ENCODE measurements at places on chromosomes 16 and 17.
A peak's percentile ranks its signal among the peaks of the same experiment; 100 is the strongest.

DNA sequence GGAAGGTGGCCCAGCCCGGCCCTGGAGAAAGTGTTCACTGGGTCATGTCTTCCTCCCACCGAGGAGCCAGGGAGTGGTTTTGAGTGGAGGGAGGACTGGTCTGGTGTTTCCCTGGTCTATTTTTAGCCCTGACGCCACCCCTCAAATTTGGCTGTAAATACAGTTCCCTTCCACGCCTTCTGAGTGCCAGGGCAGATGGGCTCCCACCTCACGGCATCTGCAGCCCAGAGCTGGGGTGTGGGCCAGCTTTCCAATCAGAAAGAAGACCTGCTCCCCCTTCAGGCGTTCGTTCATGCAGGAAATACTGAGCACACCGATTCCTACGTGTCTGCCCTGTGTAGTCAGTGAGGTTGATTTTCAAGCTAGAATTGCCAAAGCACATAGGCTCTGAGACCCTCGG lies 53.7 kb downstream of the SNX20 start:
- peak; percentile 56 for DNase-seq

DNA sequence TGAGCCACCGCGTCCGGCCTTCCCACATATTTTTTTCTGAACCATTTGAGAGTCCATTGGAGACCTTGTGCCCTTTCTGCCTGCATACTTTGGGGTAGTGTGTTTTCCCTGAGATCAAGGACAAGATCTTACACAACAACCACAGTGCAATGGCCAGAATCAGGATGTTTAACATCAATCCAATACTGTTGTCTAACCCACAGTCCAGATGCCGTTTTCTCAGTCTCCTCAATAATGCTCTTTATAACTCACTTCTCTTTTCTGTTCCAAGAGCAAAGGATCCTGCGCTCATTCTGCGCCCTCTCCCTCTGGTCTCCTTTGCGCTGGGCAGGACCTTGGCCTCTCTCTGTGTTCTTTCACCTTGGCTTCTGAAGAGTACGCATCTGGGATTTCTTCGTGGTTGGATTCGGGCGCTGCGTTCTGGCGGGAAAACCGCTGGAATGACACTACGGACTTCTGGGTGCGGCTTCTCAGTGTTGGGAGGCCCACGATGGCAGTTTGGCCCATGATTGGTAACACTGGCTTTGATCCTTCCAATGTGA lies 16.6 kb downstream of the CBX4 start:
- DNase-seq = no peak

DNA sequence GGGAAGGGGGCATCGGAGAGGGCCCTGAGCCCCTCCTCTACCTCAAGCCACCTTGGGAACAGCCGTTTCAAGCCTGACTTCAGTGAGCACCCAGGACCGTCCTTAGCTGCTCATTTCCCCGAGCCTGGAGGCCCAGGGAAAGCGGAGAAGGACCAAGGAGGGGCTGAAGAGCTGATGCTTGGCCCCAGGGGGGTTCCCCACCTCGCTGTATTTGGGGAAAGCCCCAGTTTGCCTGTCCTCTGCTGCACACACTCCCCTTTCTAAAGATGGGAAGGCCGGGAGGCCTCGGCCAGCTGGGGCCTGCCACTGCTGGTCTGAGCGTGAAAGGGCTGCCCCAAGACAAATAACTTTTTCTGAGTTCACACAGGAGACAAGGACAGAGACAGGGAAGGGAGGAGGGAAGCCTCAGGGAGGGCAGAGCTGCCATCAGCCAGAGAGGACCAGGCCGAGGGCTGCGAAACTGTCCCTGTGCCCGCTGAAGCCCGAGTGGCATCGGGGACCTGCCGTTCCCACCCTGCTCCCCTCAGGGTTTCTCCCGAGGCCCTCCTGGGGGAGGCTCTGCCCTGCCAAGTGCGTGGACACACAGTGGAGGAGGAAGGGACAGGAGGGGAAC lies 11.6 kb downstream of the ZACN start:
- DNase-seq = no peak

- DNase-seq = no peak
These were observed 1.9 kb upstream of the CORO6 start for GRCh38 chr17:29624586-29624985.

DNA sequence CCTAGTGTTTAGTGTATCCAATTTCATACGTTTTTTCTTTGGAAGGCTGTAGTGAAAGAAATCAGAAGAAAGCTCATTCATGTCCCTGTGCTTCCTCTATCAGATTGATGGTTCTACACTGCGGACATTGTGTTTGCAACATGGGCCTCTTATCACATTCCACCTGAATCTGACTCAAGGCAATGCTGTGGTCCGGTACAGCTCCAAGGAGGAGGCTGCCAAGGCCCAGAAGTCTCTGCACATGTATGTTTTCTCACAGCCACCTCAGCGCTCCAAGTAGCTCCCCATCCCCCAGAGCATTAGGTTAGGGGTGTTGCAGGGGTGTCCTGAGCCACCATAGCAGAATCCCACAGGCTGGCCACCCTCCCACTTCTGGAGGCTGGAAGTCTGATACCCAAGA lies 25.2 kb downstream of the TMC6 start:
- DNase-seq = no peak

DNA sequence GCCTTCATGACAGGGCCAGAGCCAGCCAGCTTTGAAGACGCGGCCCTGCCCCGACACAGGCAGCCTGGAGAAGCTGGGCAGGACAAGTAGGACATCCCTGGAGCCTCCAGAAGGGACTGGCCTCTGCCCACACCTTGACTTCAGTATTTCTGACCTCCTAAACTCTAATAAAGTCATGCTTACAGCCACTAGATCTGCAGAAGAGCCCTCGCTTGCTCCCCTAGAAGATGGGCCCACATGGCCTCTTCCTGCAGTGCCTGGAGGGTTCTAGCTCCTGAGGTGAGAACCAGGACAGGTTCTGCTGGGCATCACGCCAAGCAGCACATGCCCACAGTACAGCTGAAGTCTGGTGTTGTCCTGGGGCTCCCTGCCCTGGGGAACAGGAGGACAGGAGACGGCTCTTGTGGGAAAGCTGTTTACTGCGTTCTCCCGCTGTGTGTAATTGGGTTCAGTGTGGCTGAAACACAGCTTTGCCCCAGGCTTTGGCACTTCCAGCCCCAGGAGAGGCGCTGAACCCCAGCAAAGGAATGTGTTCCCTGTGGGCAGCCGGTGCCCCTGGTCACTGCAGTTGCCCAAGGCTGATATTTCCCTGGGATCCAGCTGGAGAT lies 2.6 kb downstream of the APRT start:
- no peak for DNase-seq

- no peak for DNase-seq
These were observed 43.7 kb upstream of the GOSR1 start for GRCh38 chr17:30433514-30433913.

DNA sequence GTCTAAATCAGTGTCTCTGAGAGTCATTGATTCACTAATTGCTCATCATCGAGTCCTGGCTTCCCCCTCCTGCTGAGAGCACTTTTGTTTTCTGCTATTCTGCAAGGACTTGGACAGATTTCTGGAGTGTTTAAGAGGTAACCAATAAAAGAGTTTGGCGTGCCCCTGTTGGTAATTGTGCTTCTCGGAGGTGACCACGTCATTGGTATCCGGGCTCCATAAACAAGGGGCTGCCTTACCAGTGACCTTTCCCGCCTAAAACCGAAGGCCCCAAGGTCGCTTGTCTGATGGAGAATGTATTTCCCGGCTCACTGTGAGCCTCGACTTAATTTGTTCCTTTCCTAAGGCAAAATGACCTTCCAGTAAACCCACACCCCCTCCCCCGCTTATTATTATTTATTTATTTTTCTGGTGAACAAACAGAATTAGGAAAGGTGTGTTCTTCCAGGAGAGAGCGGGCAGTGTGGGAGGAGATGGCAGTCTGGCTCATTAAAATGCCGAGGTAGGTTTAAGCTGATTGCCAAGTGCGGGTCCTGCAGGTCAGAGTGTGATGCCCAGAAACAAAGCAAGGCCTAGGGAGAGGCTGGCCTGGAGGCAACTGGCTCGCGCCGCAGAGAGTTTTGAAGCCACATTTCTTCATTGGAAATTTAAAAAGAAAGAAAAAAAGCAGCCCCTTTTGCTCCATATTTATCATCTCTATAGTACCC lies 30.2 kb downstream of the MSI2 start:
- no peak for DNase-seq

DNA sequence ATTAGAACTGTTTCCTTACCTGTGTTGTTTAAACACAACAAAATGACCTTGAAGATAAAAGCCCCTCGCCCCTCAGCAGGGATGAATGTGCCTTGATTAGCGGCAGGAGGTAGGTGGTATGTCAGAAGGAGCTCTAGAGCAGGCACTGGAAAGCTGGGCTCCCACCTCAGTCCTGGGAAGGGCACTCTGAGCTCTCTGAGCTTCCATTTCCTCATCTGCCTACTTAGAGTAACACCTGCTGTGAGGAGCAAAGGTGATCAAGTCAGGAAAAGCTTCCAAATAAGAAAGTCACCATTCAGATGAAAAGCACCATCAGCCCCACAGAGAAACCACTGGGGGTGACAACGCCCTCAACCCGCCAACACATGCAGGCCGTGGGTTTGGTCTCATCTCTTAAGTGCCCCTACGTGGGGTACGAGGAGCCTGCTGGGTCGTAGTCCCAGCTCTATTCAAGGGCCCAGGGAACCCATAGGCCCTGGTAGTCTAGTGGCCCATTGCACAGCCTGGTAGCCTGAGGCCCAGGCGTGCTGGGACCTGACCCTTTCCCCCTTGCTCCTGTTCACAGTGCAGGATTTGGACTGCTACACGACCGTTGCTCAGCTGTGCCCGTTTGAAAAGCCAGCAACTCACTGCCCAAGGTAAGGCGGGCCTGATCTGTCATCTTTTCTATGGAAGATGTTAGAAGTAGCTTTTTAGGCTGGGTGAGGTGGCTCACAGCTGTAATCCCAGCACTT lies 57.3 kb downstream of the CRISPLD2 start:
- DNase-seq = no peak

- no peak for DNase-seq
These were observed 34.8 kb upstream of the CPHXL start for GRCh38 chr16:75761108-75761507.

DNA sequence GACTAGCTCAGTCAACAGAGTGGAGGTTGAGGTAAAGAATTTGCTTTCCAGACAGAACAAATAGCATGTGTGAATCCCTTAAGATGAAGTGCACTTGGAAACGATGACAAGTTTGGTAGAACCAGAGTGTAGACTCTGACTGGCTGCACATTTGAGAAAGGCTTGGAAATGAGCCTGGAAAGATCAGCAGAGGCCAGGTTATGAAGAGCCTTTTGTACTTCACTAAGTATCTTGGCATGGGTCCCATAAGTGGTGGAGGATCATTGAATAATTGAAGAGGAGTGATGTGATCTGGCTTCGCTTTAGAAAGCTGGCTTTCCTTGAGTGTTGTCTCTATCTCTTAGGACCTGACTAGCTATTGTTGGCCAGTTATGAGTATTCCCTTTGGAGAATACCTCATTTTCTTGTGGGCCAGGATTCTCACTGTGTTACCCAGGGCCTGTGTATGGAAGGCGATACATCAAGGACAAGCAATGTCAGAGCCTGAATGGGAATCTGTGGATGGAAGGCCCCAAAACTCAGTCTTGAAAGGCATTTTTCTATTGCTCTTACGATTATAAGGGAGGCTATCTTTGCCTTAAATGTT lies 329.8 kb downstream of the UTP18 start:
- no peak for DNase-seq

GRCh38 chr16:85473323-85473722 lies 139.8 kb upstream of the GSE1 start:
- no peak for DNase-seq

DNA sequence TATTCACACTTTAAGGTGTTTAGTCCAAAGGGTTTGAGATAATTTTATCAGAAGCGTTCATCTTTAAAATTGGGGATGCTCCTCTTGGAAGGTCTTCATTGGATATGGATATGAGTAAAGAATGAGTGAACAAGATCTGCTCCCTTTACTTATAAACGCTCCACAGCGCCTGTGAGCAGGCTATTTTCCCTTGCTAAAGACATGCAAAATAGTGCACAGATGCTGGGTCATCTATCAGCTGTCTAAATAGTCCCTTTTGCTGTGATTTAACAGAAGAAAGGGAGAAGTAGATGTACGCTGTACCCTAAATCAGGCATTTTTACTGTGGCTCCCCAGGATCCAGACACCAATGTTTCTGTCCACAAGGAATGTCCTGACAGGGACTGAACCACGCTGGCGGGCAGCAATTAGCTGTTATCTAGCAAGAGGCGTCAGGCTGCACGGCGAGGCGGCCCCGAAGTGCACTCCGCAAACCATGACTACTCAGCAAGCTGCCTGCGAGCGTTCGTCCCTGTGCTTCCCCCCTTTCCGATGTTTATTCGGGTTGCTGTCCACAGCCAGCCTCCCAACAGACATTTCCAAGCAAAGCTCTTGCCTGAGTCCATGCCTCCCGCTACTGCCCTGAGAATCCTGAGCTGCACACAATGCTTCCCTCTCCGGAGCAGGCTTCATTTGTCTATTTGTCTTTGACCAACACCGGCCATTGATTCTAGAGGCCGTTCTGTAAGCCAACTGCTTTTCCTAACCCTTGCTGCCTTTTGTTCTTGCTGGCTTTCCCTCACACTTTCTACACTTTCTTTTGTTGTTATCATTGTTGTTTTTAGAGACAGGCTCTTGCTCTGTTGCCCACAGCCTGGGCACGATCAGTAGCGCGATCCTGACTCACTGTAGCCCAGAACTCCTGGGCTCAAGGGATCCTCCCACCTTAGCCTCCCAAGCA lies 55.7 kb upstream of the CNEP1R1 start:
- DNase-seq = no peak

DNA sequence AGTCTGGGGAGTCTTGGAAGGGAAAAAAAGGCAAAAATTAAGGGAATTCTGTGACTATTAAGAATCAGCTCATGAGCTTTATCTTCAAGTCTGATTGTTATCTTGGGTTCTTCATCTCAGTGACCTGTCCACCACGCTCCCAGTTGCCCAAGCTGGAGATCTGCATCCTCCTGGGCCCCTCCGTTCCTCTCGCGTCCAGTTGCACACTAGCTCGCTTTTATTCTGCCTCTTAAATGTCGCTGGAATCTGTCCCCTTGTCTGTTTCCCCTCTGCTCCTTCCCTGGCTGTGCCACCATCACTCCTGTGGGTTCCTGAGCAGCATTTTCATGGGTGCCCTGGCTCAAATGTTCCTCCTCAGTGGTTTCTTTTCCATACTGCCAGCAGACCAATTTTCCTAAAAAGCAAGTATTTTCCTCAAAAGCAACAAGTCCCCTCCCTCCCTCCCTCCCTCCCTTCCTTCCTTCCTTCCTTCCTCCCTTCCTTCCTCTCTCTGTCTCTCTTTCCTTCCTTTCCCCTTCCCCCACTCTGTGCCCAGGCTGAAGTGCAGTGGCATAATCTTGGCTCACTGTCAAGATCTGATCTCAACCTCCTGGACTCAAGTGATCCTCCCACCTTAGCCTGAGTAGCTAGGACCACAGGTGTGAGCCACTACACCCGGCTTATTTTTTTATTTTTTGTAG lies 1.4 kb downstream of the ENDOV start:
- no peak for DNase-seq

GRCh38 chr16:73206151-73206707 lies 158.3 kb upstream of the ZFHX3 start:
- no peak for DNase-seq

DNA sequence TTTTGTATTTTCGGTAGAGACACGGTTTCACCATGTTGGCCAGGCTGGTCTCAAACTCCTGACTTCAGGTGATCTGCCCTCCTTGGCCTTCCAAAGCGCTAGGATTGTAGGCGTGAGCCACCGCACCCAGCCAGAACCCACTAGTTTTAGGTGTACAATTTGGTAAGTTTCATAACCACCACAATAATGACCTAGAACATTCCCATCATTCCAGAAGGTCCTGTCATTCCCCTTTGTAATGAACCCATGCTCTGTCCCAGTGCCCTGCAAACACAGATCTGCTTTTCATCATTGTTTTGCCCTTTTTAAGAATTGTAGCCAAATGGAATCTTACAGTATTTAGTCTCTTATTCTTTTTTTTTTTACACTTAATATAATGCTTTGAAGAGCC lies 35.6 kb upstream of the IRF8 start:
- no peak for DNase-seq

Measured in CD4-positive, alpha-beta T cell treated with Interferon gamma for 1 hour (primary cell).